ENCODE measurements at places on chromosomes 2 and 18.
A peak's percentile ranks its signal among the peaks of the same experiment; 100 is the strongest.

DNA sequence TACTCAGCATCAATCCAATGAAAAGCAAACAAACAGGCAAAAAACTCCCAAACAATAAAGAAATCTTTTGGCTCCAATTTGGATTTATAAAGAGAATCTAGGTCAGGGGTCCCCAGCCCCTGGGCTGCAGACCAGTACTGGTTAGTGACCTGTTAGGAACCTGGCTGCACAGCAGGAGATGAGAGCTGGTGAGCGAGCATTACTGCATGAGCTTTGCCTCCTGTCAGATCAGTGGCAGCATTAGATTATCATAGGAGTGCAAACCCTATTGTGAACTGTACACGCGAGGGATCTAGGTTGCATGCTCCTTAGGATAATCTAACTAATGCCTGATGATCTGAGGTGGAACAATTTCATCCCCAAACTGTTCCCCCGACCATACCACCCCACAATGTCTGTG, 102.2 kb downstream of the KIAA1328 start:
- no peak for DNase-seq

GRCh38 chr2:237205043-237205541, 119.4 kb downstream of the COPS8 start:
- no peak for DNase-seq

- DNase-seq = no peak
Observed at GRCh38 chr2:98085649-98086048, 1.3 kb upstream of the VWA3B start.

DNA sequence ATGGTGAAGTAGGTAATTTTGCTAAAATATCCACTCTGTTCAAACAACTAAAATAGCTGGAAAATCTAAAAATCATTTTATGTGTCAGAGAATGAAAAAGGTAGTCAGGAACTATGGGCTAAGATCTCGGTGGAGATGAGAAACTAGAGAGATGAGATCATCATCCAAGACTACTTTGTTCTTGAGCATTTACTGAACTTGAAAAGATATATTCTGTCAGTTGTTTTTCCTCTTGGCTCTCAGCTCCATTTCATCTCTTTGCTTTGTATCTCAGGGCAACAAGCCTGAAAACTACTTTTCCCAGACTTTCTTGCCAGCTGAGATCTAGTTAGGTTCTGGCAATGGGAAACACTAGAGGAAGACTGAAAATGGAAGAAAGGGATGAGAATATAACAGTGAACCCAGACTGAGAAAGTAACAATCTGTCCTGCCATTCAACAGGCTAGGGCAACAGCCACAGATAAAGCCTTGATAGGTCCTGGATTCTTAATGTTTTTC, 346.2 kb upstream of the MEX3C start:
- DNase-seq = no peak

GRCh38 chr2:60818272-60818671, 62.2 kb downstream of the PAPOLG start:
- DNase-seq = peak; percentile 30

GRCh38 chr2:199118673-199119112, 339.0 kb downstream of the SATB2 start:
- DNase-seq = no peak

- DNase-seq = no peak
Observed at GRCh38 chr2:165013944-165014619, 58.8 kb upstream of the SLC38A11 start.

- DNase-seq = no peak
Observed at GRCh38 chr2:127721978-127722355, 20.7 kb downstream of the SFT2D3 start.

Data from activated T-helper 1 cell treated with anti-CD3 and anti-CD28 coated beads, Interleukin-2, amount 50 U/mL, for 16 hours (primary cell).